ENCODE measurements at places on chromosomes 1 and 21.
A peak's percentile ranks its signal among the peaks of the same experiment; 100 is the strongest.

- DNase-seq = no peak
Observed at GRCh38 chr1:16038620-16038912, 5.0 kb upstream of the CLCNKB start.

DNA sequence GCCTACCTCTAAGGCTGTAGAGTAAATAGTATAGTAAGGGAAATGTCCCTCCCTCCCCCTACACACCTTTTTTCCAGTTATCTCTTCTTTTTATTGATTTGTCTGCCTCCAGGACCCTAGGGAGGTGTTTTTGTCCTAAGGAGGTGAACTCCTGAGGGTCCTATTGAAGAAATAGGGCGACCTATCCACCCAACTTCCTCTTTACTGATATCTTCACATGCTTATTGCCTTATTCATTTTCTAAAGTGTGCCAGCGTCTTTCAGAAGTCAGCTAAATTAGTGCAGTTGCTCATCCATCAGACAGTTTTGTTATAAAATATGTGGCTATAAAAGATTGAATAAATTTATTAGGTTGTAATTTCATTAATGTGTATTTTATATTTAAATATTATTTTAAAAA is 5.9 kb downstream of the BACH1 start:
- peak; percentile 17 for DNase-seq

GRCh38 chr1:162500805-162501204 is 3.2 kb downstream of the UHMK1 start:
- no peak for DNase-seq

GRCh38 chr1:231625975-231626534 is 535 bp upstream of the DISC1 start:
- no peak for DNase-seq

DNA sequence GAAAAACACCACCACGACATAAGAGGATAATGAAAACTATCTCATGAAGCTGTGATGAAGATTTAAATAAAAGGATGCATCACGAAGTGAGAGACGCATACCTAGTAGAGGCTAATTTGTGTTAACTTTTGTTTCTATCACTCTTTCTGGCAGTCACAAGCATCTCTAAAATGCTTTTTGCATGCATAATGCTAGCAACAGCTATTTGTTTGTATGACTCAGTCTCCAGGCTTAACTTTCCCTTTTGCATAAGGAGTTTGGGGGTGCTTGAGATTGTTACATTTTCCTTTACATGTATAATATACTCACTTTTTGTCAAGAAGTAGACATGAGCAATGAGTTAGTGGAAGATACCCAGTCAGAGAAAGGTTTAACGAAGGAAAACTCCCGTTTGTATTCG is 385.4 kb downstream of the DISC1 start:
- no peak for DNase-seq

- no peak for DNase-seq
Observed at GRCh38 chr1:85578321-85579295, 2.0 kb upstream of the CCN1 start.

- DNase-seq = no peak
Observed at GRCh38 chr1:179794669-179795068, 51.6 kb downstream of the FAM163A start.

GRCh38 chr1:91697861-91698260 is 188.1 kb downstream of the TGFBR3 start:
- DNase-seq = no peak

- no peak for DNase-seq
Observed at GRCh38 chr1:47325528-47325927, 8.1 kb upstream of the CMPK1 start.

Data from Kasumi-1 (cell line).